Aorta (tissue), 5 donors: ENCODE measurements at places on chromosomes 5 and 9. TPM values are rescaled to one million over a fixed set of nuclear protein-coding genes. Genes with fewer than 3 reads are reported as not detected.

DNA sequence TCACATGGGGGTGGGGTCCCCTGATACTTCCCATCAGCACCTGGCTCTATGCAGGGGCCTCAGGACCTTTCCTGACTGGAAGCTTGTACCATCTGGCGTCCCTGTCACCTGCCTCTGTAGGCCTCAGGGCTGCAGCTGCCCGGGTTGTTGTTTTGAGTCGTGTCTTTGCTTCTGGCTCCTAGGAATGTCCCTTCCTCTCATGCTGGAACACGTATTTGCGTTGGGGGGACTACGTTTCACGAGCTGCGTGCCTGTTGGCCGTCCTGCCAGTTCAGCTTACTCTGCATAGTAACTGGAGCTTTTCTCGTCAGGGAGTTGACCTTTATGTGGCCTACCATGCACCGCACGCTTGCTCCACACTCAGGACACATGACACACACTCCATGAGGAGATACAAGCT is 54.9 kb upstream of the IRX4 start:
- no peak for DNase-seq

DNA sequence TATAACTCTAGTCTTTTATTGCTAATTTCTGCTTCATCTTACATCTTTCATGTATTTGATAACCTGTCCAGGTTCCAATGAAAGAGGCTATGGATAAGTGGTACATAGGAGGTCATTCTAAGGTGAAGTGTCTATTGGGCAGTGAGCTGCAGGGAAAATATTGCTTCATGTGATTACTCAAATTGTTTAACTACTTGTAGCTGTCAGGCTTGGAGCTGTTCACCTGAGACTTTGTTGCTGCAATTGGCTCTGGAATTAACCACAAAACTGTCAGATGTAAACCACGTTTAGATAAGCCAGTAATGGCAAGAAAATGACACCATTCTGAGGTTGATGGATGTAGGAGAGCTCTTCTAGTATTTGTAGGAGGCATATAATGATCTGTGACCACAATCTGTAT is 26.0 kb downstream of the ADAMTSL1 start:
- DNase-seq, result no peak

GRCh38 chr5:118894709-118895108 is 93.6 kb downstream of the DTWD2 start:
- no peak for DNase-seq

GRCh38 chr5:179367491-179367890 is 22.2 kb upstream of the ADAMTS2 start:
- peak; percentile 21 for DNase-seq

DNA sequence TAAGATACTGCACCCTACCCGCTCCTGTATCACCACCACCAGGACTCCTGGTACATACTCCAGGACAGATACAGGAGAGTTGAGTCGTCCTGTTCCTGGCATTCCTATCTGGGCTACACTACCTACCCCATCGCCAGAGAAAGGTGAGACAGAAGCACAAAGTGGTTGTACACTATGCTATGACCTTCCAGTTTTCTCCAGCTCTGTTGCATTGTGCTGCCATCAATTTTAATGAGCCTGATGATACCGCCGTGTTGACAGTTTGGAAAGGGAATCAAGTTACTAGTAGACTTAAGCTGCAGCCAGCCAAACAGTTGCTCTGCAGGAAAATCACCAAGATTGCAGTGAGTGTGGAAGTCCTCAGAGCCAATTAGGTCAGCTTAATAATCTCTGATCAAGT is 35.2 kb downstream of the ANP32B start:
- DNase-seq, result no peak

- no peak for DNase-seq
Measured at GRCh38 chr5:158322620-158323019, 463.7 kb upstream of the CLINT1 start.

- DNase-seq, result peak; percentile 51
Measured at GRCh38 chr9:126057121-126057825, 269.4 kb upstream of the MVB12B start.

Gene BARHL1
- not detected for total RNA-seq

Gene DMRTA1
- 0.13 TPM for total RNA-seq

Gene LCN9
- total RNA-seq, result not detected
